NCI-H1694 (cell line): ENCODE measurements at places on chromosomes 11 and 22.
A peak's percentile ranks its signal among the peaks of the same experiment; 100 is the strongest.

- no peak for DNase-seq
These were observed 20.1 kb upstream of the ARFGAP3 start for GRCh38 chr22:42877158-42877557.

DNA sequence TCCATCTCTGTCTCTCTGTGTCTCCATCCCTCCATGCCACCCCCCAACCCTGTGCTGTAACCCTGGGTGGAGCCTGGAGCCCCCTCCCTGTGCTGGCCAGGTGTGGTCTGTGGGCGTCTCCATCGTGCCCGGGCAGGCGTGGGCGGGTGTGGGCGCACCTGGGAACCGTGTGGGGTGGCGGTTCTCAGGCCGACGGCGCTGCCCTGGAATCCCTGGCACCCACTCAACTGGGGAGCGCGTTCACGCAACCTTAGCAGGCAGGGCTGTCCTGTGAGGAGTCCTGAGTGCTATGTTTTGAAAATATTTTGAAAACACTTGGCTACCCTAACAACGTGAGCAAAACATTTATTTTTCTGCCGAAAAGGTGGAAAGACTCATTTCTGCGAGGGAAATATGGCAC, 4.7 kb downstream of the TNNT3 start:
- no peak for DNase-seq

GRCh38 chr22:25780673-25781072, 38.7 kb downstream of the MYO18B start:
- peak; percentile 51 for DNase-seq

- no peak for DNase-seq
These were observed 17.1 kb upstream of the TOLLIP start for GRCh38 chr11:1326435-1327063.

- no peak for DNase-seq
These were observed 79.5 kb downstream of the PARVA start for GRCh38 chr11:12456651-12457579.

- no peak for DNase-seq
These were observed 13.5 kb downstream of the TEAD1 start for GRCh38 chr11:12687740-12688139.

GRCh38 chr11:6387811-6388599, 2.3 kb upstream of the SMPD1 start:
- DNase-seq, result no peak

DNA sequence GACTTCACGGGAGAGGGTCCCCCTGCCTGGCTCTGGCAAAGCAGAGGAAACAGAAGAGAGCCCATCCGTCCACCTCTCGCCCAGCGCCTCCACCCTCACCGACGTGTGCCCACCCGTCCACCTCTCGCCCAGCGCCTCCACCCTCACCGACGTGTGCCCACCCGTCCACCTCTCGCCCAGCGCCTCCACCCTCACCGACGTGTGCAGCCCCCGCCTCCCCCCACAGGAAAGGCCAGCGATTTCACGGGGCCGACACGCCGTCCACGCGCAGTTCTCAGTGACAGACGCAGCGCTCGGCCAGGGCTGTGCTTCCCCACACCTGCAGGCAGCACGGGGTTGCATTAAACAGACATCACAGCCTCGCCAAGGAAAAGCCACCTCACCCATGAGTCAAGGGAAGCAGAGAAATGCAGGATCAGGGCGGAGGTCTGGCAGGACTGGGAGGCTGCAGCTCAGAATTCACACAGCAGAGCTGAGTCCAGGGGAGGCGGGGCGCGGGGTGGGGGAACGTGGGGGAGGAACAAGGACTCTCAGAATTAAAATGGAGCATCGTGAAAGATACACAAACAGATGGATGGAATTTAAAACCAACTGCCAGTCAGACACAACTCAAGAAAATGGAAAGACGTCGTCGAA, 377.7 kb downstream of the BRD1 start:
- no peak for DNase-seq

- DNase-seq, result no peak
These were observed 92.2 kb downstream of the PHF21B start for GRCh38 chr22:44917372-44918165.

GRCh38 chr11:47387944-47388696, 9.8 kb upstream of the SPI1 start:
- no peak for DNase-seq

DNA sequence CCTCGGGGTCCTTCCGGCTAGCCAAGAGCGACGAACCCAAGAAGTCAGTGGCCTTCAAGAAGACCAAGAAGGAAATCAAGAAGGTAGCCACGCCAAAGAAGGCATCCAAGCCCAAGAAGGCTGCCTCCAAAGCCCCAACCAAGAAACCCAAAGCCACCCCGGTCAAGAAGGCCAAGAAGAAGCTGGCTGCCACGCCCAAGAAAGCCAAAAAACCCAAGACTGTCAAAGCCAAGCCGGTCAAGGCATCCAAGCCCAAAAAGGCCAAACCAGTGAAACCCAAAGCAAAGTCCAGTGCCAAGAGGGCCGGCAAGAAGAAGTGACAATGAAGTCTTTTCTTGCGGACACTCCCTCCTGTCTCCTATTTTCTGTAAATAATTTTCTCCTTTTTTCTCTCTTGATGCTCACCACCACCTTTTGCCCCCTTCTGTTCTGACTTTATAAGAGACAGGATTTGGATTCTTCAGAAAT, 1.9 kb upstream of the GCAT start:
- no peak for DNase-seq

DNA sequence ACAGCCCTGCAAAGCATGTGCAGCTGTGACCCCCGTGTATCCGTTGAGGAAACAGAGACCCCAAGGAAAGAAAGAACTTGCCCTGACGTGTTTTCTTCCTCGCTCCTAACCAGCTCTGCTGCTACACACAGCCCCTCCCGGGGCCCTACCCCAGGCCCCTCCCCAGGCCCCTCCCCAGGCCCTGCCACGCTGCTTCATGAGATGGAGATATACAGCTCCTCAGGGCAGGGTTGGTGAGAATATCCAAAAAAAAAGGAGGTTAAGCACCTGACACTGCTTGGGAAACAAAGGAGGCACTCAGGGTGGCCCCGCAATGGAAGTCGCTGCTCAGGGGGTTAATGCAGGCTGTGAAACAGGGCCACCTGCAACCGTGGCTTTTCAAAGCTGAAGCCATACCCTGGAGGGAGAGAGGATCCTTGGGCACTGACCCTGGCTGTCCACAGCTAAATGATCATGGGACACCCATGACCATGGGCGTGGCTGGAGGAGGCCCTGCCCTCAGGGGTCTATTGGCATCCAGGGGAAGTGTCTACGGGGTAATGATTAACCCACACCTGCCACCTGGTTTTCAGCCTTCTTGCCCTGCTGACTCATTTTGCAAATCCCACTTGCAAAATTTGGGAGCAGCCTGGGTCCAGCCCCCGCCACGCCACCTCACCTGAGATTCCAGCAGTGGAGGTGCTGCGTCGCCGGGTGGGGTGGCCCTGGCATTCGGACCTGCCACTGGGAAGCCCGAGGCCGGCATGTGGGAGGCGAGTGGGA, 112.1 kb upstream of the ANO1 start:
- no peak for DNase-seq

DNA sequence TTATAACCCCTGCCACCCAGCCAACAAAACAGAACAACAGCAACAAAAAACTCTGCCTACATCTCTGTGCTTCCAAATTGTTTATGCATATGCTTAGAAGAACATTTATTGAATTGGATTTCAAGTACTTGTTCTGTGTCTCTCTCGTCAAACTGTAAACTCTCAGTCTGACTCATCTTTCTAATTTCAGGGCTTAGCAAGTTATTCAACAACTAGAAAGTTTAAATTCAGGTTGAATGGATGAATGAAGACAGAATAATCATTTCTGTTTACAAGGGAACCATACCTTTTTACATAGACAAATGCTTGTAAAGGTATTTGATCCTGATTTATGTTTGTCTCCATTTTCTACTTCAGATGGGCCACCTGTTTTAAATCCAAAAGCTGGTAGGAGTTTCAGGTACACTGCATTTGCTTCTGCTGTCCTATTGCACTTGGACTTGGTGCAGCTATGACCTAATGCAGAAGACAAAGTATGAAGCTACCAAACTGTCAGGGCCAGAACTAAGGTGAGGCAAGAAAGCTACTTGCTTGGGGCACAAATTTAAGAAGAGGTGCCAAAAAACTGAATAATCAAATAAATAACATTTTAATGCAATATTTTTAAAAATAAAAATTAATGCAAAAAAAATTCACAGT, 1.6 kb upstream of the FBXO3 start:
- no peak for DNase-seq

GRCh38 chr11:13831696-13832095, 130.8 kb upstream of the SPON1 start:
- DNase-seq, result peak; percentile 37

- no peak for DNase-seq
These were observed 26.1 kb upstream of the BAIAP2L2 start for GRCh38 chr22:38136607-38137006.

DNA sequence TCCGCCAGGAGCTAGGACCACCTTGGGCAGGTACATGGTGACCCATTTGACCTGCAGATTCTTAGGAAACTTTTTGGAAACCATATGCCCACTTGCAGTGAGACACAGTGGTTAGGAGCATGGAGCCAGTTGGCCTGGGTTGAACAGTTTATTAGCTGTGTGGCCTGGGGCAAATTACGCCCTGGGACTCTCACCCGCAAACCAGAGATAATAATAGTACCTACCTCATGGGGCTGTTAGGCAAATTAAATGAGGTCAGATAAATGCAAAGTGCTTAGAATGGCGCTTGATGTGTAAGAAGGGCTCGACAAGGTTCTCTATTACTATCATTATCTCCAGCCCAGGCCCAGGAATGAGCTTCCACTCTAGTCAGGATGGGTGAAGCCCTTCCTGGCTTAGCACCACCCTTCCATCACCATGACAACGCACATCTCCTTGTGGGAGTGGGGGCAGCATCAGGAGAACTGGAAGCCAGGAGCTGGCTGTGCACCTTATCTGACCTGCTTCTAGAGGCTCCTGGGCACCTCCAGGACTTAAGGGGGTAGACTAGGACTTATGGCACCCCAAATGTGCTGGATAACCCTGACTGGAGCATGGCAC, 5.1 kb downstream of the SYT12 start:
- no peak for DNase-seq

DNA sequence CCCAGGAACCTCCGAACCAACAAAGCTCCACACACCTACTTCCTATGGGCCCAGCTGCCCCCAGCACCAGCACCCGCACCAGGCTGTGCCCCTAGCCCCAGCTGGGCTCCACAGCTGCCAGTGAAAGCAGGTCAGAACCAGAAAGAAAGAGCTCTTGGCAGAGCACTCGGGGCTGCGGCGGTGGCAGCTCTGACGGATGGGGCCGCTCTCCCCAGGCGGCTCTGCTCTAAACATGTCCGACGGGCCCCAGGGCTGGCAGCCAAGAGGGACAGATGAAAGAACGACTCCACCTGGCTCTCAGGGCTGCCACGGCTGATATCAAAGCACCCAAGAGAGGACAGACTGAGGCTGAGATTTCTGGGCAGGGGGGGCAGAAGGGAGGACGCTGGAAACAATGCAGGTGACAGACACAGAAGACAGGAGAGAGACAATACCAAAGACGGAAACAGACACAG, 25.7 kb downstream of the LRFN4 start:
- DNase-seq, result no peak

- no peak for DNase-seq
These were observed 112.2 kb upstream of the B3GAT1 start for GRCh38 chr11:134524201-134524600.

GRCh38 chr11:104254347-104254746, 90.4 kb upstream of the PDGFD start:
- no peak for DNase-seq

DNA sequence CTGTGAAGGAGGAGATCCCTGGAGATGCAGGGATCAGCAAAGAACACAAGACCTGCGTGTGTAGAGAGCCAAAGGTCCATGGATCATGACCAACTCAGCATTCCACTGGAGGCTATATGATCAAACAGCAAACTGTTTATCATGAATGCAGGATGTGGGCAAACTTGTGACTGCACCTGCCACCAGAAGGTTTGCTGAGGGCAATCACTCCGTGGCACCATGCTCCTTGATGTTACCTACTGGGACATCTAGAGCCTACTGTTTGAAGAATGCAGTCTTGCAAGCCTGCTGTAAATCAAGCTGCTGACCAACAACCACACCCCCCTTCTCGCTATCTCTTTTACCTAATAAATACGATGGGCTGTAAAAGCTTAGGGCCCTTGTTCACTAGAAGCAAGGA, 9.7 kb downstream of the SCGB1D2 start:
- DNase-seq, result no peak

- no peak for DNase-seq
These were observed 370.2 kb upstream of the CHORDC1 start for GRCh38 chr11:90593099-90593498.

GRCh38 chr11:113952588-113952987, 22.3 kb upstream of the HTR3A start:
- no peak for DNase-seq

DNA sequence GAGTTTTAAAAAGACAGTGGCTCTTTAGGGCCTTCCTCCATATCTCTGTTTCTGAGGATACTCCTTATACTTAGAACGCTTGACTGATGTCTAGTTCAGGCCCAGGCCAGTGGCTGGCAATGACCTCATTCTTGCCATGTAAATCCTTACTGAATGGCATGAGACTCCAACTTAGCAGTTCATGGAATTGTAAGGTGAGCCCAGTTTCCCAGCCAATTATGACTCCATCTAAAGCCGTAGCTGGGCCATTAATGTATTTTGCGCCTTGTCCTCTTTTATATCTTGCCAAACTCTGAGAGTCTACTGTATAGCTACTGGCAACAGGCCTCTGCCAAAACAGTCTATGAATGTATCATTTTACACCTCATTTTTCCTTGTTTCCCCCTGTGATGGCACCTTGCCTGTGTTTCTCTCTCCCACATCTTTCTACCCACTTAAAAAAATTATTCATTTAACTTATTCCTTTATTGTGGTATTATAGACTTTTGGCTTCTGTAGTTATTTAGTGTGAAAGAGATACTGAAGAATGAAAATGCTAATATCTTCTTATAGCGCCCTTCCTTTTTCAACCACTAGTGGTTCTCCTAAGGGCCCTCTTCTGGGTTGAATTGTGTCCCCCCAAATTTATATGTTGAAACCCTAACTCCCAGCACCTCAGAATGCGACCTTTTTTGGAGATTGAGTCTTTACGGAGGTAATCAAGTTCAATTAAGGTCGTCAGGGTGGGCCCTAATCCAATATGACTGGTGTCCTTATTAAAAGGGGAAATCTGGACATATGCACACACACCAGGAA, 67.4 kb downstream of the ZNRF3 start:
- no peak for DNase-seq

DNA sequence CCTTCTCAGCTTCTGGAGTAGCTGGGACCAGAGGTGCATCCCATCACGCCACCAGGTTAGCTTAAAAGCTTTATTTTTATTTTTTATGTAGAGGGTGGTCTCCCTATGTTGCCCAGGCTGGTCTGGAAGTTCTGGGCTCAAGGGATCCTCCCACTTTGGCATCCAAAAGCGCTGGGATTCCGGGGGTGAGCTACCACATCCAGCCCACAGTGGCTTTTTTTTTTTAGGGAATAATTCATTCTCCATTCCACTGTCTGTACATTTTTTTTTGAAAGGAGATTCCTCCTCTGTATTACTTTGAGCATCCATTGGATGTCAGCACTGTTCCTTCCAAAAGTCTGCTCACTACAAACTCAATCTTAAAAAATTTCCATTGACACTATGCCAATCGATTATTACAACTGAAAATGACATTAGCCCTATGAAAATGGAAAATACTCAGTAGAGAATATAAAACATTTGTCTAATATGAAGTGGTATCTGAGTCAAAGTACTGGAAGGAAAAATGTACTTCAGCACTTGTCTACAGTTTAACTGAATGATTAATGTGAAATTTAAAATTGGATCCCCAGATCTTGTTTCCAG, 1.3 kb upstream of the LPXN start:
- DNase-seq, result no peak
